ENCODE measurements at places on chromosomes 3 and 15.

- no peak for DNase-seq
Observed at GRCh38 chr15:97461226-97461625, 499.3 kb upstream of the ARRDC4 start.

GRCh38 chr3:62248734-62249483, 124.4 kb downstream of the FEZF2 start:
- DNase-seq = no peak

DNA sequence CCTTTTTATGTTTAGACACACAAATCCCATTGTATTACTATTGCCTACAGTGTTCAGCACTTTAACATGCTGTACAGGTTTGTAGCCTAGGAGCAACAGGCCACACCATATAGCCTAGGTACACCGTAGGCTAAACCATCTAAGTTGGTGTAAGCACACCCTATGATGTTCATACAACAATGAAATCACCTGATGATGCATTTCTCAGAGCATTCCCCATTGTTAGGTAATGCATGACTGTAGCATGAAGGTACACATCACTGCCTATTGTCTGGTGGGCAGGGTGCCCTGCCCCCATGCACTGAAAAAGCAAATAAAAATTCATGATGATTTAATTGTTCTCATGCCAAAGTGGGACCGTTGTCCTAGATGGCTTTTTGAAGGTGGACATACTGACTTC, 183.6 kb downstream of the AGBL1 start:
- no peak for DNase-seq

GRCh38 chr3:101829437-101829830, 19.9 kb upstream of the NFKBIZ start:
- DNase-seq = no peak

GRCh38 chr3:10319804-10320203, 1.1 kb downstream of the SEC13 start:
- DNase-seq = no peak

DNA sequence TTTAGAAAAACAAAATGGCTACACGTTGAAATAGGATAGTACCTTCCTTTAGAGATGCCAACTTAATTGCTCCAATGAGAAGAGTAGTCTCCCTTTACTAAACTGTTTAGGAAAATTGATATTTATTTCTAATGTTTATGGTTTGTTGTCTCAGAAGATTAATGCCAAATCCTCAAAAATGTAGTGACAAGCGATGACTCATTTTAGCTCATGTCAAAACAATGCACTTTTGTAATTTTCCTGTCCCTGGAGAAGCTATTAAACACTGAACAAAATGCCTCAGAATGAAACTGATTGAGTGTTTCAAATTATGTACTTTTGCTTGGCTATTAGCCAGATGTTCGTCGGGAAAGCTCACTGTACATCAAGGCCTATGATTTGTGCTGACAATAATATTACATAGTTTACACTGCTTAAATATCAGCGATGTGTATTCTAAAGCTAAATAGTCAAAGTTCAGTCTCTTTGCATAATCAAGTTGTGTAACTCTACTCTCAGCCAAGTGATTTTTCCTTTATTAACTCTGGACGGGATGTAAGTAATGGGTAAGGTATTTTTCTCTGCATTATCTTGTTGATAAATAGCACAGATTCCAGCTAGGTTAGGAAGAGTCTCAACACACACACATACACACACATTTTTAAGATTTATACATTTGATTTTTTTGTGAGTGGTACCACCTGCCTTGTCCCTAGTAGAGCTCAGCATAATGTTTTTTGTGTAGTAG, 83.7 kb downstream of the CMSS1 start:
- DNase-seq = no peak

- DNase-seq = no peak
Observed at GRCh38 chr3:129662191-129662608, 55.7 kb upstream of the PLXND1 start.

DNA sequence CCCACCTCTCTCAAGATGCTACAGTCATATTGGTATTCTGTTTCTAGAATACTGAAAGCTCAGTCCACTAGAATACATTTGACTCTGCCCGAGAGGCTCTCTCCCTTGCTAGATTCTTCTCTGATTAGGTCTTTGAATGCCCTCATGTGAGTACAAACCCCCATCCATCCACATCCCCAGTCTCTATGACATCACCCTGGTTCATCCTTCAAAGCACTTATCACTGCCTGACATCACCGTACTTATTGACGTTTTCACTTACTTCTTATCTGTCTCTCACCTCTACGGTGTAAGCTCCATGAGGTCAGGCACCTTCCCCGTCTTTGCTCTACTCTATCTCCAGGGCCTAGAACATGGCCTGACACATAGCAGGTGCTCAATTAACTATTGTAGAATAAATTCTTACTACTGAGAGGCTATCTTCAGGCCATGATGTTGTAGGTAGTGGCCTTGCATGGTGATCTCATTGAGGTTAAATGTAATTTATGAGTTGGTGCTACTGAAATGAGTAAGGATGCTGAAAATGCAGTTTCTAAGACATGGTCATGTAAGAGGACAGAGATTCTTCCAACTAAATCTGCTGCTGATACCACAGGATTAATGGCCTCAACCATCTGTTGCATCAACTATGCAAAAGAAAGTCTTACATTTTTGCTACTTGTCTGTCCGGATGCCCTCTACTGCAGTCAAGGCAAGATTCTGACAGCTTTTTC, 26.8 kb downstream of the EOGT start:
- DNase-seq = no peak

DNA sequence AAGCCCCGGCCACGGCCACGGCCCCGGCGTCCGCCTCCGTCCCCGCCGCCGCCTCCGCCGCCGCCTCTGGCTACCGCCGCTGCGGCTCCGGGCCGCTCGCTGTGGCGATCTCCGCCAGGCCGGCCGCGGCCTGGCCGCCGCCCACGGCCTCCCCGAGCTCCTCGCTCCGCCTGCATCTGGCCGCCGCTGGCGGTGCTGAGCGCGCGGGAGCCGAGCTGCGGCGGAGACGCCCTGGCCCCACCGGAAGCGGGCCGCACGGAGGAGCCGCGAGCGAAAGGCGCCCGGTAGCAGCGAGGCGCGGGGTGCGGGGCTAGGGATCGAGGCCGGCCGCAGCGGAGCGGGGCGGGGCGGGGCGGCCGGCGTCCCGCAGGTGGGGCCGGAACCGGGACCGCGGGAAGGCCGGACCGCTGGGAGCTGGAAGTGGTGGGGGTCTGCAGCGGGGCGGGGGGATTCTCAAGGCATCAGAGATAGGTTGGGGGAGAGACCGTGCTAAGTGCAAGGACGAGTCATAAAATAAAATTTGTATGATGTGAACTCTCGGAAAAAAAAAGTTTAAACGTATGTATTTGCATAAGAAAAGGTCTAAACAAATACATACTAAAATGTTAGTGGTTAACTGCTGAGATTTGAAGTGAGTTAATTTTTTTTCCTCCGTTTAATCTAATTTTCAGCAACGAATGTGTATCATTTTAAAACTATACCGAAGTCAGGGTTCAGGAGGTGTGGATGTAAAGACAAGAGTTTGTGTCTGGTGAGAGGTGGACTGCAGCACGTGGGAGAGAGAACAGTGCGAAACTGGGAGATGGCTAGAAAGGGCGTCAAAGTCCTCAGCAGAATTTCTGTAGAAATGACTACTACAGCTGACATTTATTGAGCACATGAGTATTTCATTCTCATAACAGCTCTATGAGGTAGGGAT, at the start of gene AVEN:
Gene AVEN, minus strand, starts transcription at position 334 of the 919 bp plus-strand sequence. Its CDS starts 158 bp downstream, at position 176.
- DNase-seq = peak; percentile 18

DNA sequence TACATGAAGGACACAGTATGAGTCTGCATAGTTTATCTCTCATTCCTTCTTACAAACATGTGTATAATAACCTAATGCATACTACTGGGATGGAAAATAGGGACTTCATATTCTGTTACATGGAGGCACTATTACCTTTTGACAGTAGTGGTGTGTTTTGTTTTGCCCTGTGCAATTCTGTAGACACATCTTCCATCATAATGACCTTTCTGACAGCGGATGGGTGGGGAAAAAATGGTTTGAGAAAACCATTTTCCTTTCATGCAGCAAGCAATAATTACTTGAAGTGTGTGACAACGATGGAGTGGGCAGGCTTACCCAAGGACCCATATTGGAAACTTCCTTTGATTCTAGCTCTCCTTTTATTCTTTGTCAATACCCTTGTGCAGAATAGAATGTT, 153.6 kb upstream of the ONECUT1 start:
- DNase-seq = no peak

- no peak for DNase-seq
Observed at GRCh38 chr15:37586976-37587375, 347.5 kb upstream of the TMCO5A start.

DNA sequence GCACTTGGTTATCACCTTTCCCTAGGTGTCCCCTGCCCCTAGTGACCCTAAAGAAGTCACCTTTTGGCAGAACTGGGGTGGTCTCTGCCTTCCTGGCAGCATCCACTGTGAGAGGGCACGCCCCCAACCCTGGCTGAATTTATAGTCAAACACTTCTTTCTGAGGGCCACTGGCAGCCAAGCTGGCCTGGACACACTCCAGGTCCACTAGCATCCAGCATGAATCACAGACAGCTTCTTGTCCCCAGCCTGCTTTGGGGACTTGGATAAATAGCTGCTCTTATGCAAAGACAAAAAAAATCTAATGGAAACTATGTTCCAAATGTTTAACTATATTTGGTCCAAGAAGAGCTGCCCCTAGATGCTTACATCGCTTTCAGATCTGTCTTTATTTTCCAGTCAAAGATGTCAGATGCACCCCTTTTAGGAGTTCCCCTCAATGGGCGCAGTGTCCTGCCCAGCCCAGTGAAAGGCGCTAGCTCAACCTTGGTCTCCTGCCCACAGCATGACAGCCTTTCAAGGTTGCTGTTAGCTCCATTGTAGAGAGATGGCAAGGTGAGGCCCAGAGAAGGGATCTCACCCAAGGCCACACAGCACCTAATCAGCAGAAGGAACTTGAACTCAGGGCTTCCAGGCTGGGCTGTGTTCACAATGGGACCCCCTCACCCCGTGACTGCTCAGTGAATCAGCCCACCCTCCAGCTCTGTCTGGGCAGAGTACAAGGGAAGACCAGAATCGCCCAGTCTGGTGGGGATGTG, 7.0 kb downstream of the RASL12 start:
- no peak for DNase-seq

DNA sequence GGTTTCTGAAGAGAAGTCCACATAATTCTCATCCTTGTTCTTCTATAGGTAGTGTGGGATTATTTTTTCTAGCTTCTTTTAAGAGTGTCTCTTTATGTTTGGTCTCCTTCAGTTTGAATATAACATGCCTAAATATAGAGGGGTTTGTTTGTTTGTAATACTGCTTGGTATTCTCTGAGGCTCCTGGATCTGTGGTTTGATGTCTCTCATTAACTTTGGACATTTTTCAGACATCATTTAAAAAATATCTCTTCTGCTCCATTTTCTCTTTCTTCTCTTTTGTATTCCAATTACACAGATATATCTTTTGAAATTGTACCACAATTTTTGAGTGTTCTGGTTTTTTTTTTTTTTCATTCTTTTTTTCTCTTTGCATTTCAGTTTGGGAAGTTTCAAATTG, 113.1 kb downstream of the ARNT2 start:
- DNase-seq = no peak

DNA sequence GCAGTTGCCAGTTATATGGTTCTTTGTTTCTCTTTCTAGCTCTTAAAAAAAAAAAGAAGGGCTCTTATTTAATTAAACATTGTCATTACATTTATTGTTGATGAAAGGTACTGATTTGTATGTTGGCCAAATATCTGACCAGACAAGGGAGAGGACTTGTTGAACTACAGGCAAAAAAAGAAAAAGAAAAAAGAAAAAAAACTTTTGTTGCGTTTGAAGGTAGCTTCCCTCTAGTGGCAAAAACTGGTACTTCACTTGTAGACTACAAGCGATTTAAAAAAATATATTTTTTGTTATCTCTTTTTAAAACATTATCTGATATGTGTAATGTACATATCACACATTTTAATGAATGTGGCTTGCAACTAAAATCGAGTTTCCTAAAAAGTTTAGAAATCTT, 280.6 kb downstream of the ROBO2 start:
- DNase-seq = no peak

GRCh38 chr3:16101295-16102186, 72.9 kb upstream of the GALNT15 start:
- DNase-seq = no peak

DNA sequence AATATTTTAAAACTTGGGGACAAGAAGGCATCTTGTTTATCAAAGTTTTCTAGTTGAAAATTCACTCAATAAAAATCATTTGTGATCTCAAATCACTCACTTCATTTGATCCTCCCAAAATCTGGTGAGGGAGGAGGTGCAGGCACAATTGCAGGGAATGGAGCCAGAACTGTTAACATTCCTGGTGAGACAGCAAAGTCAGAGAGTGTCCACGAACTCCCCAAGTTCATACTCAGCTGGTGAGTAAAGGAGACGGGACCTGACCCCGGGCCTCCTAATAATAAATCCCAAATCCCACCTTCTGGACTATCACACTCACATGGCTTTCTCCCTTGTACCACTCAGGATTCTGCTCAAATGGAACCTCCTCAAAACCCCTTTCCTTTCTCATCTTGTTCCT, 252.3 kb upstream of the LRTM1 start:
- no peak for DNase-seq

DNA sequence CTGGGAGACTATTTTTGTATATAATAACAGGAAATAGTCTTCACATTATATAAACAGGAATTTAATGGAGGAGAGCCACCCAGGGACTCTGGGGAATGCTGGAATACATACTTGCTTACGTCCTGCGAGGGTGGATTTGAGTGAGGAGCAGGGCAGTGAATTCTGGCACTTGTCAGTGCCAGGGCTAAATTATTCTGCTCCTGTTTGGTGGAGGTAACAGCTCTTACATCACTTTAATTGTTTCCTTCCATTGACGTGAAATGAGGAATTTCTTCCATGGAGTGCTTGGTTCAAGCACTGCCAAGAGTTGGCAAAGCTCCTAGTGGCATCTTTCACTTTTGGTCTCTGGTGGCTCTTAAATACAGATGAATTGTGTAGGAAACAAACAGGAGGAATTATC, 94.1 kb upstream of the GOLGA8J start:
- no peak for DNase-seq

- no peak for DNase-seq
Observed at GRCh38 chr3:37096288-37096687, 78.1 kb downstream of the LRRFIP2 start.

DNA sequence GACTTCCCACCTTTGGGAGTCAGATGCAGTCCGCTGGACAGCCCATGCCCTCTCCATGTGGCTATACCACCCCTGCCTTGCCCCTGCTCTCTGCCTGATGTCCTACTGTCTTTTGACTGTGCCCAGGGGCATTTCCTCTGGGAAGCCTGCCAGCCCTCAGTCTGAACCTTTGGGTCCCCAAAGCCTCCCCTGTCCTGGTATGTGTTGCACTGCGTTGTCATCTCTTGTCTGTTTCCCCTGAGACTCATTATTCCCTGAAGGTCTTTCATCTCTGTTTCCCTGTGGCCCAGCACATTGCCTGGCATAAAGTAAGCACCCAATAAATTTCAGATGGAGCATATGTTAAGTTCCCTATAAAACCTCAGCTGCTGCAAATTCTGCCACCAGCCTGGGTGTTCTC, 236.6 kb upstream of the CTDSPL start:
- DNase-seq = no peak

GRCh38 chr3:35965908-35966307, 326.6 kb downstream of the ARPP21 start:
- peak; percentile 16 for DNase-seq

Measured in NCI-H1417 (cell line).